ENCODE measurements at places on chromosomes 6 and 20. TPM values are rescaled to one million over a fixed set of nuclear protein-coding genes. Genes with fewer than 3 reads are reported as not detected.
A peak's percentile ranks its signal among the peaks of the same experiment; 100 is the strongest.

Gene HDGFL1
- not detected for polyA plus RNA-seq

- peak; percentile 87 for DNase-seq
Measured at GRCh38 chr6:109094416-109095035, at the start of gene SESN1. Gene SESN1, minus strand, starts transcription at chr6:109094846. Its CDS starts 773 bp downstream, at chr6:109094073.

GRCh38 chr20:46683011-46683667, 6.1 kb downstream of the TP53RK start:
- DNase-seq: no peak

- DNase-seq: no peak
Measured at GRCh38 chr6:12557765-12558164, 158.8 kb upstream of the PHACTR1 start.

GRCh38 chr6:166907871-166908806, 48.2 kb downstream of the RNASET2 start:
- DNase-seq: no peak

GRCh38 chr6:80003826-80004172, 650 bp upstream of the TTK start:
- DNase-seq: no peak

DNA sequence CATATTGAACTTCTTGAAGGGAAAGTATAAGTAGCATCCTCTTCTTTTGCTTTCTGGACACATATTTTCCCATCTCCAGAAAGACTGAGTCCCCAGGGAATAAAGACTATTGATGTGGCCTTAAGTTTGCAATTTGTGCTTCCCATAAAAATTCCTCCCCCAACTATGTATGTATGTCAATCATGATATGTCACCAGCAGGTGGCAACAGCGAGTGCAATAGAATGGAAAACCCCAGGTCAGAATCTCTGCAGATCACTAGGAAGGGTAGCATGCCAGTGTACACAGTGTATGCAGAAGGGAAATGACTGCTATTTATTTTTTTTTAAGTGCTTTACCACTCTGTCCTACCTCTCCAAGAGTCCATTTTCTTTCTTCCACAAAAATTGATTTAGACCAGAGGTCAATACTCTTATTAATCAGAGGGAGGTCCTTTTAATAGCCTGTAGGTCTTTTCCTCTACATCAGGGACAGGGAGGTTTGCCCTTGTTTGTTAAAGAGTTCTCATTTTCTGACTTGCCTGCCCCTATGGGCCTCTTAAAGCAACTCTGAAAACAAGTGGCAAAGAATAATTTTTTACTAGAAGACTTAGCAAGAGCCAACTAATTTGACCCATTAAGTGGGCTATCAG, 61.4 kb downstream of the BMP2 start:
- peak; percentile 83 for DNase-seq

DNA sequence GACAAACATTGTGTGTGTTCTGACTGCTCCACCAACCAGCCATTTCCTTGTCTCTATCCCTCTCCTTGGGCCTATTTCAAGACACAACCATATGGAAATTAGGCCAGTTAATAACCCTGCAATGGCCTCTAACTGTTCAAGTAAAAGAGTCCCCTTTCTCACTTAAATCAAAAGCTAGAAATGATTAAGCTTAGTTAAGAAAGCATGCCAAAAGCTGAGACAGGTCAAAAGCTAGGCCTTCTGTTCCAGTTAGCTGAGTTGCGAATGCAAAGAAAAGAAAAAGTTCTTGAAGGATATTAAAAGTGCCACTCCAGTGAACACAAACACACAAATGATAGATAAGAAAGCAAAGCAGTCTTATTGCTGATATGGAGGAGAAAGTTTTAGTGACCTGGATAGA, 22.5 kb downstream of the SERINC1 start:
- no peak for DNase-seq
